ENCODE measurements at places on chromosomes 2 and 18.

DNA sequence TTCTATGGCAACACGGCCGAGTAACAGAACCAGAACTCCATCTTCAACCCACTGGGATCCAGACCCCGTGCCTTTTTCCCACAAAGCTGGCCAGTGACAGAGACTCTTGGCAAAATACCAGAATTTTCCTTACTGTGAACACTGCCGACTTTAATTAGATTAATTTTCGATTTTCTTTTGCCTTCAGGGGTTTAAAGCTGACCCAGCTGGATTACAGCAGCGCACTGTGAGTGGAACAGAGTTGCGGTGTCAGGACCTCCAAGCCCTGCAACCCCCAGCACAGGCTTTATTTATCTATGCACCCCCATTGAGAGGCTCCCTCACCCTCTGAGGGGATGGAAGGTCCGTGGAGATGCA lies 36.4 kb downstream of the CTIF start:
- DNase-seq, result no peak

DNA sequence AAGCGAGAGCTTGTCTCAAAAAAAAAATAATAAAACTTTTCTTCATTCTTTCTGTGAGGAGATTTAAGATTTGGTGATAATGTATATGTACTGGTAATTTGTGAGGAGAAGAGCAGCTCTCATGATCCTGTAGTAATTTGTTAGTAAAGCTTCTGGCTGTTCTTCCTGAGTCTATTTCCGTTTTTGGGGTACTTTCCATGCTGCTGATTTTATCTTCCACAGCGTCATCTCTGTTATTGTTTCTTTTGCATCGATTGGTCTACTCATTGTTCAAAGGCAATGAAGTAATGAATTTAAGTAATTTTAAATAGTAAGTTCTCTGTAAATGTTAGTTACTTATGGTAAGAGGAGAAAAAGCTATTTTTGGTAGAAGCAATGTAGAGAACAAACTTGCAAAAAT lies 12.0 kb downstream of the NDUFAF7 start:
- no peak for DNase-seq

GRCh38 chr18:27130065-27130630 lies 55.0 kb downstream of the CHST9 start:
- no peak for DNase-seq

GRCh38 chr2:1645761-1646476 lies 98.4 kb downstream of the PXDN start:
- DNase-seq, result no peak

GRCh38 chr2:38658613-38659012 lies 7.3 kb upstream of the GALM start:
- no peak for DNase-seq

DNA sequence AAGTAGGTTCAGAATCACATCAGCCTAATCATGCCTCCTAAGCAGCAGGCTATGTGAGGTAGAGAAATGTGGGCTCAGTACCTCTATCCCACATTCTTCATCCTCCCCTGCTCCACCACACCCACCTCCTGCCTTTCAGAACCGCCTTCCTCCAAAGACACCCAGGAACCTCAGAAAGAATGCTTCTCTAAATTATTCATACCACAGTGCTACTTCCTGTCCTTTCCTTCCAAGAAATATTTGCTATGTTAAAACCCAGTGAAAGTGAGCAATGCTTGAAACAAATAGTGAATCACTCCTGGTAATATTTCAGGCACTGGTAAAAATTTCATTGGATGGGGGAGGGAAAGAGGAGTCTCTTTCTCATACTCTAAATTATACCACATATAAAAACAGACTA lies 24.0 kb upstream of the CREB1 start:
- DNase-seq, result peak; percentile 79

- no peak for DNase-seq
Measured at GRCh38 chr18:24086082-24086481, 52.8 kb upstream of the CABYR start.

DNA sequence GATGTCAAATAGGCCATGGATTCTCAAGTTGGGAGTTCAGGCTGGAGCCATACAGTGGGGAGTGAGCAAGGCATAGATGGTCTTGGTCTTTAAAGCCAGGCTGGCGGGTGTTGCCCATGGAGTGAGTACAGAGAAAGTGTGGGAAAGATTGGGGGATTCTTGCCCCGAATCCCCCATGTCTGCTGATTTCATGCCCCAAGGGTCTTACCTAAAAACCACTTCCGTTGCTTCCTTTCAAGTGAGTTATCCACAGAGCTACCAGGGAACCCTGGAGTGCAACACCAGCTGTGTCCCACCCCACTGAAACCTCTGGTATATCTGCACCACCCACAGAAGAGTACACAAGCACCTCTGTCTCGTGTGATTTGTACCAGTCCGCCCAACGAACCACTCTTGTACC lies 31.4 kb downstream of the FHOD3 start:
- no peak for DNase-seq

DNA sequence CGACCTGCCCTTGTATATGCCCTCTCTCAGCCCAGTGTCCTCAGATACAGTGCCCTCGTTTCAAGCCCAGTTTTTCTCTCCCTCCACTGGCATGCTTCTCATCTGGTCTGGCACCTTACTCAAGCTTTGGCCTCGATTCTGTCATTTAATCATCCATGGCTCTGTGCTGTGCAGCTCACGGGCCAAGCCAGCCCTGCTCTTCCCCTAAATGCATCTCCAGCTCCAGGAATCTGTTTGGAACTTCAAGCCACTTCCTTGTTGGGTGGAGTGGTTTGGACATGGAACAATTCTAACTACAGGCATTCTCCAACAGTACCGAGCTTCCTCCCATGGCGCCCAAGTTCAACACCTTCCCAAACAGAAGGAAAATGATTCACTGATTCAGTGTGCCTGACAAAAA lies 76.7 kb upstream of the ZNF397 start:
- DNase-seq, result no peak

- DNase-seq, result no peak
Measured at GRCh38 chr2:113157118-113157896, 16.5 kb upstream of the PSD4 start.

DNA sequence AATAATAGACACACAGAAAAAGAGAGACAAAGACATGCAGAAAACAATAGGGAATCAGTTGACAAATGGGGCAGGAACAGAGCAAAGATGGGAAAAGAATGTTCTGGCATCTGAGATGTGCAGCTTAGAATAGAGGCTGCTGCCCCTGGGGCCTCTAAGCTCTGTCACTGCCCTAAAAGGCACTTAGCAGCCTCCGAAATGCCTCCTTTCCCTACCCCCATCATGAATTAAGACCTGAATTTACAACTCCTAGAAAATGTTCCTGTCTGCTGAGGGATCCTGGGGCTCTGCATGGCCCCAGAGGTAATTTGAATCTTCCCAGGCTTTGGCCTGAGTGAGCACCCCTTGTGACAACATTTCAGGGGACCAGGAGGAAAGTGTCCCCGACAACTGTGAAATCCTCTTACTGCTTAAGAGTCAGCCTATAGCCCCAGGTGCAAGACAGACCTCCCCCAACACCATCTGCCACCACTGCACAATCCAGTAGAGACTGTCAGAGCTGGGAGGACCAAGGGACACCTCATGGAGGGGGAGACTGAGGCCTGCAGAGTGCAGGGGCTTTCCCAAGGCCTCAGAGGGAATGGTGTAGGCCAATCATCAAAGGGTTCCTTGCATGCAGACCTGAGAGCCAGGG lies 24.8 kb downstream of the MRPL35 start:
- no peak for DNase-seq

GRCh38 chr2:59887366-59887765 lies 666.1 kb downstream of the BCL11A start:
- DNase-seq, result no peak

- no peak for DNase-seq
Measured at GRCh38 chr18:46567196-46567595, 89.8 kb downstream of the LOXHD1 start.

DNA sequence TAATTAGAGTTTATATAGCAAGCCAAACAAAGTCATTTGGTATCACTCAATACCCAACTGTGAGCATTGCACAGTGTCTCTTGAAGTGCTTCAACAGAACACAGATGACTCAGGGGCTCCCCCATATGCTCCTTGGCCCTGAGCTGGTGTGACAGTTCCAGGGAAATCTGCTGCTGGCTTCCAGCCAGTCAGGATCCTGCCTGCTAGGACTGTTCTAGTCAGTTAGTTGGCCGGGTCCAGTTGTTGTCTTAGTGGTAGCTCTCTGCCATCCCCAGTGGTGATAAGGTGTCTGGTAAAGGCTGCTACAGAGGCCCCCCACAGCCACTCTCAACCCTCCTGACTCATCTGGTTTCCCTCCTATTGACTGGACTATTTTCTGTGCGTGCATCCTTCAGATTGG lies 100.3 kb downstream of the IRS1 start:
- peak; percentile 39 for DNase-seq

DNA sequence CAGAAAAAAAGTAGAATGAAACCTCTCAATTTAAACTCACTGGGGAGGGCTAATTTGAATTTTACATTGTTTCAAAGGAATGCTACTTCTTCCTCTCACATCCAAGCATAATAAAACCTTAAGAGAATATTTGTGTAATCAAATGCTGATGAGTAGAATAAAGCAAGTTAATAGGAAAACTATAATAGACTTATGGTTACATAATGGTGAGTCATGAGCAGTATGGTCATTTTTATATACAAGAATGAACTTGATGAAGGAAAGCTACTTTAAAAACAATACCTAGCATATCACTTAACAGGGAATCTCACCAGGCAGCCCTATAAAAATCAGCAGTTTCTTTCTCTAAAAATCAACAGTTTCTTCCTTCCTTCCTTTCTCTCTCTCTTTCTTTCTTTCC lies 80.3 kb downstream of the VSNL1 start:
- no peak for DNase-seq

- DNase-seq, result no peak
Measured at GRCh38 chr2:8416849-8417832, 264.7 kb upstream of the ID2 start.

GRCh38 chr2:26086155-26086637 lies 52.3 kb downstream of the RAB10 start:
- peak; percentile 75 for DNase-seq

DNA sequence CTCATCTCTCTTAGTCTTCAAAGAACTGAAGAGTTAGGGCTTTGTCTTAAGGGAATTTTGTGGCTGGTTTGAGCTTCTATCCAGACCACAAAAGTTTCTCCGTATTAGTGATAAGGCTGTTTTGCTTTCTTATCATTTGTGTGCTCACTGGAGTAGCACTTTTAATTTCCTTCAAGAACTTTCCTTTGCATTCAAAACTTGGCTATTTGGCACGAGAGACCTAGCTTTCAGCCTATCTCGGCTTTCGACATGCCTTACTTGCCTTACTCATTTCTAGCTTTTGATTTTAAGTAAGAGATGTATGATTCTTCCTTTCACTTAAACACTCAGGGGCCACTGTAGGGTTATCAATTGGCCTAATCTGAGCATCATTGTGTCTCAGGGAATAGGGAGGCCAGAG lies 29.9 kb downstream of the HDHD2 start:
- no peak for DNase-seq

DNA sequence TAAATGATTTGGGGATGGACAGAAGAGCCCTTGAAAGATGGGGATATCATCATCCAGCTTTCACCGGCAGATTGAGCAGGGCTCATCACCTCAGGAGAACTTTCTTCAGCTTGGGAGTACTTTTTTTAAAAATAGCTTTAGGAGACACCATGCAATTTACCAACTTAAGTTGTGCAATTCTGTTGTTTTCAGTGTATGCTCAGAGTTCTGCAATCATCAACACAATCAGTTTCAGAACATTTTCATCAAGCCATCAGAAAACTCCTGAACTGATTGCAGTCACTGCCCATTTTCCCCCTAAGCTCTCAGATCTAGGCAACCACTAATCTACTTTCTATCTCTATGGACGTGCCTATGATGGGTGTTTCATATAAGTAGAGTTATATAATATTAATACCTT lies 117.7 kb downstream of the CRIM1 start:
- no peak for DNase-seq

GRCh38 chr18:48328473-48329210 lies 80.5 kb downstream of the ZBTB7C start:
- DNase-seq, result peak; percentile 29

DNA sequence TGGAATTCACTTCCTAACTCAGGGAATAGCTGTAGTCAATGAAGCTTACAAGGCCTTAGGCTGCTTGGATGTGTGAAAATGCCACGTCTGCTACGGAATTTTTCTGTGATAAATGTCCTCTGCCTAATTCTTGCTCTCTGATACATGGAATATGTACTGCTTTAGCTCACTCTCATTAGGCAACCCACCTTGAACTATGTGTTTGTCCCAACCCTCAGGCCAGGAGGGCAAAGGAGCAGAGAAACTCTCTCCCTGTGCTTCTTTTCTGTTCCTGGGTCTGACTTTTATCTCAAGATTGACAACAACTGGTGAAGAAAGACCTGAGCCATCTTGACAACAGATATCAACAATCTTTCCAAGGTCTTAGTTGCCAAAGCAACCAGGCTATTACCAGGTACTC lies 143.9 kb downstream of the GCA start:
- no peak for DNase-seq

DNA sequence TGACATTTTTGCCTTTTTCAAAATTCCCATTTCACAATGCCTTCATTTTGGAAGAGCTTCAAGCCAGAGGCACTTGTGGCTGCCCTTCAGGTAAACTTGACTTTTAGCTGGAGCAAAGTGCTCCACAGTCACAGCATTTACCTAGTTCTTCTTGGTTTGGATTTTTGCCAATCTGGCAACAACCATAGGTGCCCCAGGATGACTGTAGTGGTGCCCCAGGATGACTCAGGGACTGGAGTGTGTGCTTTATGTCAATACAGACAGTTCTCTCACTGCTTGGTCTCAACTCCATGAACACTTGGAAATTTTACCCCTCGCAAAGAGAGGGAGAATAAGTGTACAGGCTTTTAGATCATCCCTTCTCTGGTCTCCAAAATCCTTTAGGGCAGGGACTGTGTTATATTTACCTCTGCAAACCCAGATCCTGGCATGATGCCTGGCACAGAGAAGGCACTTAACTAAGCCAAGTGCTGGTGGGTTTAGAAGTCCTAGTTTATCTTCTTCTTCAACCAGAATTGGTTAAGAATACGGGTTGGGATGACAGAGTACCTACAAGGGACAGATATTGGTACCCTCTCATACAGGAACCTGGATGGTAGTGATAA lies 15.3 kb upstream of the PTPN4 start:
- DNase-seq, result peak; percentile 16

DNA sequence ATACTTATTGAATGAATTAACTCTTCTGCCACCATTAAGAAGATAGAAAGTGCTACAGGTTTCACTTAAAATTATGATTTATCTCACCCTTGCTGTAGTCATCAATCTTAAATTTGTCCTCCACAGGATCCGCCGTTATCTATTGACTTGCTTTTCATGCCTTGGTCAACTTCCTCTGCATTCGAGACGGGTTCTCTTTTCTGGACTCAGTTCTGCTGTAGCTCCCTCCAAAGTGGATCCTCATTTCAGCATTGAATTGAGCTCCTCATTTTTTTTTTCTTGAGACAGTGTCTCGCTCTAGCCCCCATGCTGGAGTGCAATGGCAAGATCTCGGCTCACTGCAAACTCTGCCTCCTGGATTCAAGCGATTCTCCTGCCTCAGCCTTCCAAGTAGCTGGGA lies 27.6 kb downstream of the INPP5D start:
- DNase-seq, result no peak

GRCh38 chr2:78768016-78768415 lies 257.5 kb upstream of the REG3G start:
- no peak for DNase-seq

- no peak for DNase-seq
Measured at GRCh38 chr2:222391743-222392285, 32.5 kb upstream of the SGPP2 start.

- DNase-seq, result no peak
Measured at GRCh38 chr2:43040084-43040854, 186.1 kb downstream of the ZFP36L2 start.

- no peak for DNase-seq
Measured at GRCh38 chr2:222105046-222105445, 193.8 kb downstream of the PAX3 start.

- DNase-seq, result no peak
Measured at GRCh38 chr2:174667250-174667860, 69.8 kb upstream of the WIPF1 start.

Measured in HFFc6 (cell line).